ENCODE measurements at places on chromosomes 7 and 10.
A peak's percentile ranks its signal among the peaks of the same experiment; 100 is the strongest.

- no peak for DNase-seq
These were observed 92.0 kb upstream of the FAM13C start for GRCh38 chr10:59454171-59454919.

DNA sequence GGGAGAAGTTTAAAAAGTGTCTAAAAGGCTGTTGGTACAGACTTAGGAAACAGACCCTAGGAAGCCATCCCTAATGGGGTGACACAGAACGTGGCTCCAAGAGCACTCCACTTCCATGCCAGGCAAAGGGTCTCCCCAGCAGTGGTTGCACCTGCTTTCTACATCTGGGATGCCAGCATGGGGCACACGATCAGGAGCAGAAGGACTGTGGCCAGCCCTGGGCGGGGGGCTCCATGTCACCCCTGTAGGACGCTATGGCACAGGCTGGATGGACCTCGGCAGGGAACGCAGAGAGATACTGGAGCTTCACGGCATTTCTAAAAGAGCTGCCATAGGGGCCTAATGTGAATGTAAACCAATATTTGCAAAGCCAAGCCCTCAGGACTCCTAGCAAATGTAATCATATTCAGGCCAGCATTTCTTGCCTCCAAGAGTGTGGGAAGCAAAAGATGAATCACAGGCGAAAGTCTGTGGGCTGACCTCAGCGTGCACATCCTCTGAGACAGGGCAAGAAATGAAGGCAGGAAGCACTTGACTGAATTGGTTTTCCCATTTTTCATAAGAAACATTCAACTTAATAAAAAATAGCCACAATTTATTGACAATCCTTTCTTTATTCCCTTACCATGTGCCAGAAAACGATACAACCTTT lies 93.9 kb downstream of the ATXN7L1 start:
- no peak for DNase-seq

GRCh38 chr10:110355922-110356627 lies 51.4 kb upstream of the SMNDC1 start:
- no peak for DNase-seq

DNA sequence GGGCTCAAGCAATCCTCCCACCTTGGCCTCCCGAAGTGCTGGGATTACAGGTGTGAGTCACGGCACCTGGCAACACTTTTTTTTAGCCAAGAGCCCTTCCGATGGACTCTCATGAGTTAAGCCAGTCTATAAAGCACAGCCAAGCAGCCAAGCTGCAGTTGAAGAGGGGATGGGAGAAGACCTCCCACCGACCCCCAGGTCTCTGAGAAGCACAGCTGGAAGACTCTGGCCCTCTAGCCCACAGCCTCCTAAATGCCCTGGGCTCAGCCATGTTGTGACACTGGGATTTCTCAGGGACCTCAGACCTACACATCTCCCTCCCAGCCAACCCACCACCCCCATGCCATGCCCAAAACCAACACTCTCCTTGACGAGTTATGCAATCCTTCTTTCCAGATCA lies 31.1 kb downstream of the CALML3 start:
- DNase-seq: no peak

GRCh38 chr7:77415823-77416620 lies at the start of gene GSAP:
Gene GSAP (minus strand): TSS chr7:77416349. CDS start chr7:77416321, 28 bp downstream.
- DNase-seq: peak; percentile 49

DNA sequence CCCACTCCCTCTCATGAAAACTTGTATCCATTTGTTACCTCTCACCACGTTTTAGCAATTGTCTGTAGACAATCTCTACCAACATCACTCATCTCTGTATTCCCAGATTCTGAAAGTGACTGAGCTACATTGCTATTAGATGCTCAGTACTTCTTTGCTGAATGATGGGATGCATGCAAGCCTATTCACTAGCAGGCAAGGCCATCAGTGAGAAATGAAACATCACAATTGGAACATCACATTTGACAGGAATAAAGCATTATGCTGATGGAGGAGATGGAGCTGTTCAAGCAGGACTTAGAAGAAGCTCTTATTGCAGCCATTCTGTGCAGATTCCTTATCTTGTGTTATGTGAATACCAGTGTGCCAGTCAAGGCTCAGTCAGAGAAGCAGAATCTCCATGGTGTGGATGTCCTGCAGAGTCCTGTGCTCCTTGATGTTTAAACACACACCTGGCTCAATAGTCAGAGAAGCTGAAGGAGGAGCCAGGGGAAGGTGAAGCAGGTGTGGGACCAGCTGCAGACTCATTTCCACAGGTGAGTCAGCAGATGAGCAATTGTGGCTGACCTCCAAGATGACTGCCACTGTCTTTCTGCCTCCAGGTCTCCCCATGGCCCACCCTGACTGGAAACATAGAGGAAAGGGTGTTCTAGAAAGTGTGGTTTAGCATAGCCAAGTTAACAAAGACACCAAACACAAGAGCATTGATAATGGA lies 965.5 kb downstream of the GRID1 start:
- DNase-seq: no peak

Measured in NCI-H1105 (cell line).